ENCODE measurements at places on chromosomes 3 and 15. TPM values are rescaled to one million over a fixed set of nuclear protein-coding genes. Genes with fewer than 3 reads are reported as not detected.
A peak's percentile ranks its signal among the peaks of the same experiment; 100 is the strongest.

GRCh38 chr15:70362886-70363285 is 265.2 kb upstream of the TLE3 start:
- peak; percentile 13 for DNase-seq

DNA sequence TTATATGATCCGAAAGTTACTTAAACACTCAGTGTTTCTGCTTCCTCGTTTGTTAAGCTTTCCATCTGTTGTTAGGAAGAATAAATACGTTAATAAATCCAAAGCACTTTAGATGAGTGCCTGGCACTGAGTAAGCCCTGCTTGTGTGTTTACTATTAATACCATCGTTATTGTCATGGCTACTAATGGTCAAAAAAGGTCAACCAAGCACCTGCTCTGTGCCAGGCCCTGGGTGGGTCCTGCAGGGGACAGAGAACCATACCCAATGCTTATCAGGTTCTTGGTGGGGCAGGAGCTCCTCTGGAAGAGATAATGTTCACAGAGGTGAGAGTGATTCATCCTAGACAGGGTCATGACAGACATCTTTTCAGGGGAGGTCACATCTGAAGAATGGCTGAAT is 39.9 kb downstream of the GALNT15 start:
- no peak for DNase-seq

- peak; percentile 67 for DNase-seq
Measured at GRCh38 chr3:14125193-14126016, 553 bp downstream of the TMEM43 start.

DNA sequence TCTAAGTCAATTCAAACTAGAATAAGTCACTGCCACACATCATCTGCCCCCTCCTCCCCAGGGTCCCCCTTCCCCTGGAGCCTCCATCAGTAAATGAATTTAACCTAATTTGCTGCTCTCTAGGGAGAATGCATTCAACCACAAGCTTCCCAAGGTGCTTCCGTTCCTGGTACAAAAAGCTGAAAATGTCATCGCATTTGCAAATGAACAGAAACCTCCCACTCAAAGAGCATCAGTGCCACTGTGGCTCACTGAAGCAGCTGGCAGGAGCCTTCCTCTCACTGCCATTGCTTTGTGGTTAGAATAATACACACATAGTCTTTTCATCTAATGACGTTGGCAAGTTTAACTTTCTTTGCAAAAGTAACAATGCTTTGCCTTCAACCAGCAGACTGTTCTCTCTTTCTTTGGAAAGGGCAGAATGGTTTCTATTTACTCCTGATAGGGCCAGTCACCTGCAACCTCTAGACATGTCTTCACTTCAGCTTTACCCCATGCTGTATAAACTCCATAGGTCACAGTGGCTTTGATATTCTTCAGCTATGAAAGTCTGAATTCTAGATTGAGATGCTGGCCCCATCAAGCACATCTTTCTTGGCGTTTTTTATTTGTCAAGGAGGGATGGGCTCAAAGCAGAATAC is 238.1 kb downstream of the CPNE4 start:
- peak; percentile 7 for DNase-seq

- no peak for DNase-seq
Measured at GRCh38 chr3:24374801-24375200, 119.8 kb downstream of the THRB start.

DNA sequence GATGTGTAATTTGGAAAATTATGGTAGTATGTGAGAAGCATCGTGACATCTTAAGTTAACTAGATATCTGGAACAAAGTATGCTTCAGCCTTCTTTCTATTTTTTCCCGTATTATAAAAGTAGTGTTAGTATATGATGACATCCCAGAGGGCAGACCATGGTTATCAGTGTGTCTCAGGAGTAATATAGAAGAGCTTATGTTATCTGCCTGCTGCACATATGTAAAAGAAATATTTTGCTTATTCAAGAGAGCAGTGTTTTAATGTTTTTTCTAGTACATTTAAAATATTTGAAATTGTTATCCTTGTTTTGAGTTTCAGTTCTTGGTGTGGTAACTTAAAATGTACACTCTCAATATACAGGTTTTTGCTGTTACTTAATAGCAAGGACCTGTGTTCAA is 24.1 kb downstream of the PLCL2 start:
- DNase-seq, result no peak

- DNase-seq, result no peak
Measured at GRCh38 chr3:43723121-43723734, 32.5 kb downstream of the ABHD5 start.

- no peak for DNase-seq
Measured at GRCh38 chr3:175129126-175129525, 270.0 kb downstream of the NAALADL2 start.

DNA sequence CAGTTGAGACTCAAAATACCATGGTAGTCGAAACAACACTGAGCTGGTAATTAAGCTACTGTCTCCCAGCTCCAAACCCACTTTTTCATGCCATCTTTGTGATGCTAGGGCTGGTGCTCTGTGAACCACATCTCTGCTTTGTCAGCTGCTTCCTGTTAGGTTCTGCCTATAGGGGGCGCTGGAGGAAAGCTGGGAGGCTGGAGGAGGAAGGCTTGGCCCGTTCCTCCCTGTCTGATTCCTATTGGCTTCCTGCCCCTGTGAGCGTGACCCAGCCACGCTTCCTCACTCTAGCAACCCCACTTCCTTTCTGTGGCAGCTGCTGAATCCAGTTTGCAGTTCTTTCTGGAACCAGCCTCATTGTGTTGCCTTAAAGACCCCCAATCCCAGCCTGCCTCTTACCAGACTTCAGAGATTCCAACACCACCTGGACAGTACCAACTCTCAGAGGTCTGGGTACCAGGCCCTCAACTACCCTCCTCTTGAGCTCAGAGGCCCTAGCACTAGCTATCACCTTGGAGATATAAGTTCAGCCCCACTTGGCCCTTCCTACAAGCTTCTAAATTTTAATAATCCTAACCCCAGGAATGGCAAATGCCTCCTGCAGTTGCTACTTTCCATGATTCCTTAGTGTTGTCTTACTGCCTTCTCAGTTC is 120.9 kb downstream of the ERC2 start:
- DNase-seq, result peak; percentile 44

- DNase-seq, result no peak
Measured at GRCh38 chr15:86505951-86506350, 426.3 kb downstream of the AGBL1 start.

GRCh38 chr3:101940521-101941317 is 91.4 kb downstream of the NFKBIZ start:
- no peak for DNase-seq

DNA sequence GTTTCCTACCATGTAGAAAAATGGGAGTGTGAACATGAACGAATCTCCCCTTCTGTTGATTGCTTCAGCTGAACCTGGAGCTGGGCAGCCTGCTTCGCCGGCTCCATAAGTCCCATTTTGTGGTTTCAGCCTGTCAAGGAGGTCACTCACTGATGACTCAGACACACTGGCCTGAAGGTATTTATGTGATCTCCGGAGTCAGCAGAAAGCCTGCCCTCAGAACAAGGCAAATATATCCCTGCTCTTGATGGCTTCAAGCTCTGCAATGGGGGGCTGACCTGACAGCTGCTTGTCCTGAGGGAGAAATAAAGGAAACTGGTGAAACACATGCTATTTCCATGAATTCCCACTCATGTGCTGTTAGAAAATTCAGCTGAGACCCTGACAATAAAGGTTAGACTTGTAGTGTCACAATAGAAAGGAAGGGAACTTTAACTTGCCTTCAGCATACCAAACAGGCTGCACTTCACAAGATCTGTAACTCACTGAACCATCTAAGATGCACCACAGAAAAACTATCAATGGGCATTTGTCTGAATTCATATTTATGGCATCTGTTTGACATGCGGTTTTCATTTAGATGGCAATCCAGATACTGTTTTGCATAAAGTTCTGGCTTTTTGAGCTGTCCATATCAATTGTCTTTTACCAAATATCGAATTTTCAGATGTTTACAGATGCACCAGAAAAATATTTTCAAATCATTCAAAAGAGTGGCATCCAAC is 282.0 kb upstream of the VEPH1 start:
- no peak for DNase-seq

DNA sequence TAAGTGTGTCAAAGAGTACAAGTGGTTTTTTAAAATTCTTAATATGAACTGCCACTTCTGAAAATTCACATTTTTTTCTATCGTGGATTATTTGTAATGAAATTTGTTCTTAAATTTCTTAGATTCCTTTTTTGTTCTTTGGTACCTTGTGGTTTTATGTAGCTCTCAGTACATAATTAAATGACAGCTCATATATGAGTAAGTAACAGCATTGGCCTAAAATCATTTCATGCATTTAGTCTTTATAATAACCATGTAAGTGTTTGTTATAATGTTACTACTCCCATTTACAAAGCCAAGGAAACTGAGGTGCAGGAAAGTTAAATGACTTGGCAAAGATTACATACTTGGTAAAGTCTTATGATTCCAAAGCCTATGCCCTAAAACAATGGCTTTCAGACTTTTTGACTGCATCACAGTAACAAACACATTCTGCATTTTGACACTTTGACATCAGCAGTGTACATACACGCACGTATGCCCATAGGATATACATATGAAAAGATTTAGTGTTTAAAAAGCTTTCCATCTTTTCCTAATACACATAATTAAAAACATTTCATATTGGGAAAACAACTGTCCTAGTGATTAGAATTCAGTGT is 14.9 kb downstream of the SPRED1 start:
- no peak for DNase-seq

DNA sequence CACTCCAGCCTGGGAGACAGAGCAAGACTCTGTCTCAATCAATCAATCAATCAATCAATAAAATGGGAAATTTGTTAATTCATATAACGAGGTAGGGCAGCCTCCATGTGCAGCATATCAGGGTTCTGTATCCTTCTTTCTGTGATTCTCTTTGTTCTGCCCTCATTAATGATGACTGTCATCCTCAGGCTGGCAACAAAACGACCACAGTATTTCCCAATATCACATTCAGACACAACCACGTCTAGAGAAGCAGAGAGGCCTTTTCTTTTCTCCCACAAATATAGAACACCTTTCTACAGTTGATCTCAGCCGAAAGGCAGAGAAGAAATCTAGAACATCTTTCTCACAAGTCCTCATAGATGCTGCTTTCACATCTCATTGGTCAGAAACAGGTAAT is 11.2 kb downstream of the CEP19 start:
- DNase-seq, result no peak

- peak; percentile 32 for DNase-seq
Measured at GRCh38 chr15:78737187-78737820, 74.0 kb downstream of the ADAMTS7 start.

GRCh38 chr15:74901612-74902063 is 5.0 kb downstream of the FAM219B start:
- DNase-seq, result no peak

DNA sequence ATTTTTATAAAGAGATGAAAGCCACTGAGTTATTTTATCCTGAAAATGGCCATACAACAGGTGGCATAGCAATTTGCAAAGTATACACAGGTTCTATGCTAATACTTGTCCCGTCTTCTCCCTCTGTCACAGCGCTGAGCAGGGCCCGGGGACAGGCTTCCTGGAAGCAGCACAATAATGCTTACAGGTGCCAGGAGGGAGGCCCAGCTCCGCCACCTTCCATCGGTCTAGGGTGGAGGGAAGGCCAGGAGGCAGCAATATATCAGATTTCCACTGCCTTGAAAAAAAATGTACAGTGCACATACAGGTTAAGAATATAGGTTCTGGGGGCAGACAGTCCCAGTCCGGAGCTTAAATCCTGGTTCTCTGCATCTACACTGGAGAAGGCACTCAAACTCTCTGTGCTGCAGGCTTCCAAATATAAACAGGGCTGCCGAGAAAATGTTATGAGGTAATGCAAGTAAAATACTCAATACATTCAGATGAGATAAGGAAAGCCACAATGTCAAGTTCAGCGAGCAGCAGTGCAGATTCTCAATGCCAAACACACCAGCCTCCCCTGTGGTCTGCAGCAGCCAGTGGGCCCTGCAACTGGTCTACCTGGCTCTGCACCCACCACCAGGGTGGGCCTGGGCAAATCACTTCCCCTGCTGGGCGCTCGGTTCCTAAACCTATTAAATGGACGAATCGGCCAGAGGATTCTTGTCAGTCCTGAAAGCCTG is 189.6 kb downstream of the XXYLT1 start:
- DNase-seq, result no peak

GRCh38 chr3:53941950-53942349 is 50.3 kb upstream of the SELENOK start:
- DNase-seq, result no peak

GRCh38 chr3:102614585-102614984 is 179.8 kb downstream of the ZPLD1 start:
- DNase-seq, result no peak

DNA sequence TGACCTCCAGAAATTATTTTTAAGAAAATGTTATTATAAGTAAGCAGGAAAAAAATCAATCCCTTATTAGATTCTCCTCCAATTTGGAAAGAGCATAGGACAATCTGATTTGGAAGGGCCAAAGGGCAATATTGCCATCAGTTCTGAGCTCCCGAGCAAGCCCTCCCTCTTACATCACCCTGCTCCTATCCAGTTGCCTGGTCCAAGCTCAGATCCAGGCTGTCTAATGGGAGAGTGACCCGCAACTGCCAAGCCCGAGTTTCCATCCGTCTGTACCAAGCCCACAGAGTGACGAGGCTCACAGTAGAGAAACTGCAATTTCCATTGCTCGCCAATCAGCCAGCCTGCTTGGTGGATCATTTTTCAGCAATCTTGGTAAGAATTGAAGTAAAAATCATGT is 187.7 kb downstream of the MEX3B start:
- DNase-seq, result no peak

The CLRN1 gene
- total RNA-seq, result 0.35 TPM

The CYP1A2 gene
- not detected for total RNA-seq

The CCDC54 gene
- not detected for total RNA-seq

The MEGF11 gene
- 3.5 TPM for total RNA-seq

All from H1 (cell line).